Stimulated activated CD4-positive, alpha-beta T cell treated with anti-CD3 and anti-CD28 coated beads, Interleukin-2, amount 100 ng/mL, for 48 hours (primary cell): ENCODE measurements at places on chromosomes 11 and 22.

DNA sequence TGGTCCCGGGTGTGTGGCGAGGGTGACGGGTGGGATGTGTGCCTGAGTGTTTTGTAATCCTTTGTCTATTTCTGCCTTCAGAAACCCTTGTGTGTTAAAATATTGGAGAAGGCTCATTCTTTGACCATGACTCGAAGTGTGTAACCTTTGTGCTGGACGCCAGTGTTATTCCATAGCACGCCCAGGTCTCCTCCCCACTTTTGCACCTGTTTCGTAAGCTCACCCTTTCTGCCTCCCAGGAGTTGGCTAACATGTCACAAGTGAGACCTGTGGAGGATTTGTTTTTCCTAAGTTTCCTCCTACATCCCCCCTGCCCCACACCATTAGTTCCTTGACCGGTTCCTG is 382 bp downstream of the C11orf54 start:
- DNase-seq, result no peak

DNA sequence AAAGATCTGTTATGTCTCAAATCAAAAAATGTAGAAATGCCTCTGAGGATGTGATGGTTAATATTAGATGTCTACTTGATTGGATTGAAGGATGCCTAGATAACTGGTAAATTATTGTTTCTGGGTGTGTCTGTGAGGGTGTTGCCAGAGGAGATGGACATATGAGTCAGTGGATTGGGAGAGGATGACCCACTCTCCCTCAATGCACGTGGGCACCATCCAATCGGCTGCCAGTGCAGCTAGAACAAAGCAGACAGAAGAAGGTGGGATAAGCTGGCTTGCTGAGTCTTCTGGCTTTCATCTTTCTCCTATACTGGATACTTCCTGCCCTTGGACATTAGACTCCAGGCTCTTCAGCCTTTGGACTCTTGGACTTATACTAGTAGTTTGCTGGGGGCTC is 430.3 kb downstream of the SOX6 start:
- DNase-seq, result no peak

- no peak for DNase-seq
Observed at GRCh38 chr22:17161991-17162390, 2.9 kb upstream of the HDHD5 start.

DNA sequence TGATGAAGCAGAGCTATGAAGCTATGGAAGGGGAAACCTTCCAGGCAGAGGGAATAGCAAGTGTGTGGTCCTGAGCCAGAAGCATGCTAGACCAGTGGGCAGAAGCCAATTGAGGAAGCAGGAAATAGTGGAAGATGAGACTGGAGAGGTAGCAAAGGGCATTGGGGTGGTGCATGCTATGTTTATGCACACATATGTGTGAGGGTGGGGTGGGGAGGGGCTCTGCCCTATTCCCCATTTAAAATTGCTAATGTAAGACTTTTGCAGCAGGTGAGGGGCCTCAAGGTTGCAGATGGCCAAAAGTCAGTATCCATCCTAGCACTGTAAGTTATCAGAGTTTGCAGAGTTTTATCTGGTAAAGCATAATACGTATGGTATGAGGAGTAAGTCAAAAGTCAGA is 626.6 kb upstream of the KIRREL3 start:
- DNase-seq, result no peak

- DNase-seq, result no peak
Observed at GRCh38 chr11:10440401-10440800, 14.7 kb upstream of the AMPD3 start.

DNA sequence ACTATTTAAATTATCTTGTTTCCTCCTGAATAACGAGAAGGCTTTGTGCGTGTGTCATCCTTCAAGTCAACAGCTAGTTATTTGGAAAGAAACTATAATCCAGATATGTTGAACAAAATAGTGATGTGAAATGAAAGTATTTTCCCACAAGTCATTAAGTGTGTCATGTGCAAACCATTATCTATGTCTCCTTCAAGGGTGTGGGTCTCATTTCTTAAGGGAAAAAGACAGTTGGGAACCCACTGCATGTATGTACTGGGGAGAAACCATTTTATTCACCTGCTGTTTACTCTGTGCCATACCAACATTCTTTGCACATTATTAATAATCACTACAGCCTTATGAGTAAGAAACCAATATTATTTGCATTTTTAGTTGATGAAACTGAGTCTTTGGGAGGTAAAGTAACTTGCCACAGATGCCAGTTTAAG is 145.3 kb upstream of the CTSC start:
- DNase-seq, result no peak

DNA sequence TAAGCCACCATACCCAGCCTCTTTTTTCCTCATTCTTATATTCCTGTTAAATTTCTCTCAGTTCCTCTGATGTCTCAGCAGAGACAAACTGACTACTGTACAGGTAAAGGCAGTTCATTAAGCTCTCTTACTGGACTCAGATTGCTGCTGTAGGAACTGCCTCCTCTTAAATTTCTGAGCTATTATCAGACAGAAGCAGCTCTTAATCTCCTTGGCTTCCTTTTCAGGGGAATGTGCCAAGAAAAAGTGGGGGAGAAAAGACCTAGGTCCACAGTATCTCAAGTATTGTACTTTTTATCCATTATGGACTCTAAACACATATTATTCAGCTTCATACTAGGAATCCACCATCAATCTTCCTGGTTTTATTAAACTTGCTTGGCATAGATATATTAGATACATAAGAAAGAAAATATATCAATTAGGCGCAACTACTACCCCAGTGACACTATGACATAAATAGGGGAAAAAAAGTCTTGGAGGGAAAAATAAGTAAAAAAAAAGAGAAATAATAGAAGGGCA is 26.1 kb downstream of the MRTFA start:
- DNase-seq, result no peak

DNA sequence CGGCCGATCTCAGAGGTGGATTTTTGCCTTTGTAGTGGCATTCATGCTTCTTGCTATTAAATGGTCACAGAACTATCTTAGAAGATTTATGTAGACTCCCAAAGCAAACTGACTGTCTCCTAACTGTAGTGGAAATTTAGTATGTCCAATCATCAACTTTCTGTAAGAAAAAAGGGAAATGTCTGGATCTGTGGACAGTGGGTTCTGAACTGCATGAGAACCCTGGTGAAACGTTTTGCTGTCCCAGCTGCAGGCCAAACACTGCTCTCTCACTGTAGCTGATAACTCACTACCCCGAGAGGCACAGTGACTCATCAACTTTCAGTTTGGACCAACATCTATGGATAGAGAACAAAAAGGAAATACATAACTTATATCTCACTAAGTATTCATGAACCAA is 387.1 kb downstream of the SOX6 start:
- no peak for DNase-seq

DNA sequence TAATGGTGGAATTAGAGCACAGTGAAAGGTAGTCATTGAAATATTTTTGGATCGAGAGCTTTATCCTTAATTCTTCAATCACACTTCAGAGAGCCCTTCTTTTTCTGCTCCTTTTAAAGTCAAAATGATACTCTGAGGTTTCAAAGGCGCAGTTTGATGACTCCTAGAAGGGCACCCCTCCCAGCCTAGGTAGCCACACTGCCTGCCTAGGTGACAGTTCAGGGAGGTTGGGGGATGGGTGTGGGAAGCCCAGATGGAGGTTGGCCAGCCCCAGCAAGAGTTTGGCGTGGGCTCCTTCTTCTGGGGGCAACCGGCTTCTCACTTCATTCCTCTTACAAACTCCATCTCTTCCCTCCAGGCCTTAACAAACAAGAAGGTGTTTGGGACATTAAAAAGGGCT is 28.6 kb upstream of the PHF21A start:
- DNase-seq, result no peak

- no peak for DNase-seq
Observed at GRCh38 chr11:128498721-128499245, 88.6 kb downstream of the ETS1 start.

DNA sequence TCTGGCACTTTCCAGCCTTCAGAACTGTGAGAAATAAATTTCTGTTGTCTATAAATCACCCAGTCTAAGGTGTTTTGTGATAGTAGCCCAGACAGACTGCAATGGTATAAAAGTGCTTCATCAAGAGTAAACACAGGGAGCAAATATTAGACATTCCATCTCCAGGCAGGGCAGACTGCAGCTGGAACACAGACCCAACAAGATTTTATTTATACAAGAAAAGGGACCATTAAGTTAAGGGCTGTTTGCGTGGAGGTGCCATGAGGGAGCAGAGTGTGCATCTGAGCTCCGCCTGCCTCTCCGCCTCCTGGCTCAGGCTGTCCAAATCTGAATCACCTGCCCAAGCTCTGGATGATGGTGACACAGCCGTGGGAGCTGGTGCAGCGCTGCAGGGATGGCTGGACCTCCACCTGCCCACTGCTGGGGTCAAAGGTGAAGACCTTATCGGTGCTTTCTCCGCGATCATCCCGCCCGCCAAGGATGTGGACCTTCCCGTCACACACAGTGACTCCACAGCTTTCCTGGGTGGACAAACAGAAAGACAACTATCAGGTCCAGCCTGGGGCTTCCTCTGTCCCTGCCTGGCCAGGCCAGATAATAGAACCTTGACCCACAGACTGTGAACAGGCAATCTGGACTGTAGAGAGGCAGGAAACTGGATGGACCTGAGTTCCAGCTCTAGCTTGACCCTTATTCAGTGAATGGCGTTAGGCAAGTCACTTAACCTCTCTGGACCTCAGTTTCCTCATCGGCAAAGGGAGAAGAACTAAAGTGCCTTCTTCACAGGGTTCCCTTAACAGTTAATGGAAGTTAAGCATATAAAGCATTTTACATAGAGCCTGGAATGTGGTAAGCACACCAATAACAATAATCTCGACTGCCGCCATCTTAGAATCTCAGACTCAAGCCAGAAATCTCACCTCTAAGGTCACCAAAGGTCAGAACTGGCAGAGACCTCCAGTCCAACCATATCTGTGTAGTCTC is 10.5 kb downstream of the KLHL35 start:
- DNase-seq, result no peak

DNA sequence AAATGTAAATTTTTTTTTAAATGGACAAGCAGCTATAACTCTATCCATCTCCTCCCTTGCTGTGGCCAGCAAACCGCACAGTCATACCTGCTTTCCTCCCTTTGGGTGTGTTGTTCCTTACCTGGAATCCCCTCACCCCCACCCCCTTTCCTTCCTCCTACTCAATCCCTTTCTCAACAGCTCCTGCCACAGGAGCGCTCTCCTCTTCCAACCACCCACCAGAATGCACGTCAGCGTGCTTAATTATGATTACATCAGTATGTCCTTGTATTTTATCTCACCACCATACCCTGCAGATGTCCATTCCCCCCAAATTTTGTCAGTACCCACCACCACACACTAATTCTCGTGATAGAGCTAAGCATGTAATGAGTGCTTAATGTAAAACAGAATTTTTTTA is 60.9 kb upstream of the LMO2 start:
- DNase-seq, result no peak

DNA sequence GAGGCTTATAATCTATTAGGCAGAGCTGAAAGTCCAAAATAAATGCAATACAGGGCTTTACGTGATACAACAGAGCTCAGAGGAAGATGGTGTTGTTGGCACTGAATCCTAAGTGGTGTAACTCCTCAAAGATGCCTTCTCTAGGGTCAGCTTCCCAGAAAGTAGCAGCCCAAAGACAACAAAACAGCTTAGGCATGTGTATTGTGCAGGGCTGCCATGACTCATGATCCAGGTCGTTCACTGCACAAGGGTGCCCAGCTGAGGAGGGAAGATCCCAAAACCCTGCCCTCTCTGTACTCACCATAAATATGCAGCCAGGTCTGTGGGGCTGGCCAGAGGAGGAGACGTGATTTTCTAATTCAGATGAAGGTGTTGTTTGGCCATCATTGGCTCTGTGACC is 59.4 kb upstream of the NNMT start:
- no peak for DNase-seq

DNA sequence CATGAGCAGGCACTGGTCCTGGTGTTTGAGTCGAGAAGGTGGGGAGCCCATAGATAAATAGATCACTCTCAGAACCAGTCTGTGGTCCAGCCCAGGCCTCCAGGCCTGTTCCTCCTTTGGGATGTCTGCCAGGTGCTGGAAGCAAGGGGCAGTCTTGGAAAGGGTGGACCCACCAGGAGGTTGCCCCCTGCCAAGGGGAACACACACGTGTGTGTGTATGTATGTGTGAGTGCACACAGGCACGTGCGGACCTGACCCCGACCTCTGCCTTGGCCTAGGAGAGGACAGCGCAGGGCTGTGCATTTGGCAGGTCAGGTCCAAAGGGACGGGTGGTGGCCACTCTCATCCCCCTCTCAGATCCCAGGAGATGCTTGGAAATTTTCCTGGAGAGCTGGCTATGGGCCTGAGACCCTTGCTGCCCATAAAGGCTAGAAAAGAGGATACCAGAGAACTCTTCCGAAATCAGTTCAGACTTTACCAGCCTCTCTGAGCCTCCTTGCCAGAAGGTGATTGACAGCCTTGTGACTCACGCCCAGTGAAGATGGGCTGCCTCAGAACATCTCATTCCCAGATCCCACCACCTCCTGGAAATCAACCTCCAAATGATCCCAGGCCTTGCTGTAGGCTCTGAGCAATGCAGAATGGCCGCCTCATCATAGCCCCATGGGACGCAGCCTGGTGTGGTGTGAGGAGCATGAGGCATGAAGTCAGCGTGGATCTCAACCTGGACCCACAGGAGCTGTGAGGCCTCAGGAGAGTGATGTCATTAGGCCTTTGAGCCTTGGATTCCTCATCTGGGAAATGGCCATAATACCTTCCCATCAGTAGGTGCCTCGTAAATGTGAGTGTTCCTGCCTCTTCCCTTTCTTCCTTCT is 24.0 kb upstream of the CREB3L1 start:
- DNase-seq, result no peak

DNA sequence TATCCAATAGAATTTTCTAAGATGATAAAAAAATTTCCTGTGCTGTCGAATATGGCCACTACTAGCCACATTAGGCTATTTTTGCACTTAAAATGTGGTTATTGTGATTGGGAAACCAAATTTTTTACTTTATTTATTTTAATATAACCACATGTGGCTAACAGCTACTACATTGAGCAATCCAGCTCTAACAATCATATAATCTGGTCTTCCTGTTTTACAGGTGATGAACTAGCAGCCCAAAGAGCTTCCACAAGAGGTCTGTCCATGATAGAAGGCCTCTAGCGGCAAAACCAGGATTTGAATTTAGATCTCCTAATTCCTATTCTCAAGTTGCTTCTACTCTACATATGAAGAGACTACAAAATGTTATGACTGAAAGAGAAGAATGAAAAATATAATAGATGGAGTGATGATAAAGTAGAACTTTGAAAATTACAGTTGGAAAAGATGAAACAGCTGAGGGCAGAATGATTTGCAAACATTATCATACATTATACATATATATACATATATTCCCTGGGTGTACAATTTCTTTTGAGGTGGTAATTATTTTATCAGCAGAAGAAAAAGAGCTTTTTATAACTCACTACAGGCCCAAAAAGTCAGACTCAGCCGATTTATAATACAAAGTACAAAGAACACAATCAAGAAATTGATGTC is 363.5 kb upstream of the PITPNB start:
- DNase-seq, result no peak
